Ecto neural progenitor cell (in vitro differentiated cells): ENCODE measurements at places on chromosomes 16 and 17.
A peak's percentile ranks its signal among the peaks of the same experiment; 100 is the strongest.

- DNase-seq: no peak
Observed at GRCh38 chr17:41393294-41393693, 4.1 kb downstream of the KRT31 start.

DNA sequence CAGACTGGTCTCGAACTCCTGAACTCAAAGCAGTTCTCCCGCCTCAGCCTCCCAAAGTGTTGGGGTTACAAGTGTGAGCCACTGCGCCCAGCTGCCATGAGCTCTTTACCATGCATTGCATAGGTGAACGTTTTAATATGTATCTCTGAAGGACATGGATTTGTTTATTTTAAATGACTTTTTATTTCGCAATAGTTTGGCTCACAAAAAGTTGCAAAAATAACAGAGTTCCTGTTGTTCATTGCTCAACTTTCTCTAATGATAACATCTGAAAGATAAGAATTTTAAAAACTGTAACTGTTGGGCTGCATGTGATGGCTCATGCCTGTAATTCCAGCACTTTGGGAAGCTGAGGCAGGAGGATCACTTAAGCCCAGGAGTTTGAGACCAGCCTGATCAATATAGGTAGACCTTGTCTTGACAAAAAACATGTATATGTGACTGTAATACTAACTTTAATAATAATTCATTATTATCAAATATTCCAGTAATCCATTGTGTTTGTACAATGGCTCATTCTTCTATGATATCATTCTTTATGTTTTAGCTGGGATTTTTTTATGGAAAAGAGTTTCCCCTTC lies 80.1 kb downstream of the ABCC1 start:
- no peak for DNase-seq

- DNase-seq: no peak
Observed at GRCh38 chr17:40735016-40735415, 20.1 kb downstream of the KRT25 start.

- DNase-seq: peak; percentile 50
Observed at GRCh38 chr17:45229681-45230409, 8.2 kb downstream of the FMNL1 start.

GRCh38 chr17:55931446-55931845 lies 180.6 kb downstream of the PCTP start:
- DNase-seq: no peak

DNA sequence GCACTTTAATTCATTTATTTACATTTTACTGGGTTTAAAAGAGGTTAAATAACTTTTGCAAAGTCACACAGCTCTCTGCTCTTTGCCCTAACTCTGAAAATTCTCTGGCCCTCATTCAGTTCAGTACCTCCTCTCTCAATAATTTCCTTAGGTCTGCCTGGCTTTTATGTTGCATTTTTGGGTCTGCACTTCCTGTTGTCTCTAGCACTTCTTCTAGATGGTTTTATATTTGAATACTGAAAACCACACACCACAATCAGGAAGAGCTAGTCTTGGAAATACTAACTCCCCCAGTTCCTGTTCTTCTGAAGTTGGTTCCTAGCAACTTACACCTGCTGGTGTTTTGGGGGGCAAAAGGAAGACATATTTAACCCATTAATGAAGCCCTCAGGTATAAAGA lies 577.9 kb downstream of the HS3ST4 start:
- no peak for DNase-seq

DNA sequence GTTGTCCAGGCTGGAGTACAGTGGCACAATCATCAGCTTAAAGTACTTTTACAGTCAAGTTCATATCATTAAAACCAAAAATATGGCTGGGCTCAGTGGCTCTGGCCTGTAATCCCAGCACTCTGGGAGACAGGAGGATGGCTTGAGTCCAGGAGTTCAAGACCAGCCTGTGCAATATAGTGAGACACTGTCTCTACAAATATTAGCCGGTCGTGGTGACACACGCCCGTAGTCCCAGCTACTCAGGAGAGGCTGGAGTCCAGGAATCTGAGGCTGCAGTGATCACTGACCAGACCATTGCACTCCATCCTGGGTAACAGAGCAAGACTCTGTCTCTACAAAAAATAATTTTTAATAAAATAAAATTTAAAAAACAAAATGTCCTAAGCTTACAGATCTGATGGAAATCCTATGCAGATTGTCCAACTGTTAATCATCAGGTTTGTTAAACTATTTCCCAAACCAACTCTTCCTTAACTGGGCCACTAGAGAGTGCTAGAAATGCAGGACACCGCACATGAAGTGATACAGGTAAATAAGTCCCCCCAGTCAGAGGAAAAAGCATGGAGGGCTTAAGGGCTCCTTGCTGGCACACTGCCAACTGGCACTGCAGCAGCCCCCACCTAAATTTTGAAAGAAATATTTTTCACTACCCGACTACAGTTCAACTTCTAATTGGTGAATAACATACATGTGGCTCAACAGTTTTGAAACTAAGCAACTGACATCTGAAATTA lies 2.8 kb downstream of the USP22 start:
- DNase-seq: no peak

- DNase-seq: no peak
Observed at GRCh38 chr16:56916571-56917403, 15.2 kb upstream of the HERPUD1 start.

DNA sequence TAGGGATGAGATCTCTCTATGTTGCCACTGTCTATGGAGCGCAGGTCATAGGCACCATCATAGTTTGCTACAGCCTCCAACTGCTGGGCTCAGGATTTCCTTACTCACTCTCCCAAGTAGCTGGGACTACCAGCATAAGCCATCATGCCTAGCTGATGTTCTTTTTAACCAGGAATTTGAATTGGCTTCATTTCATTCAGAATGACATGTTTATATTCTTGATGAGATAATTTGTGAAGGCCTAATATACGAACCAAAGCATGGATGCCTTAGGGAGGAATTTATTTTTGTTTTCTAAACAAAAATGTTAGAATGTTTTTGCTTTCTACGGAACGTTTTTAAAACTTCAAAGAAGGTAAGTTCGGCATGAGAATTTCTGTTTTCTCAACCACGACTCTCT lies 71.6 kb downstream of the HS3ST3B1 start:
- DNase-seq: no peak

- no peak for DNase-seq
Observed at GRCh38 chr16:22786284-22786683, 27.7 kb upstream of the HS3ST2 start.

- no peak for DNase-seq
Observed at GRCh38 chr16:73031155-73031866, 16.6 kb downstream of the ZFHX3 start.

DNA sequence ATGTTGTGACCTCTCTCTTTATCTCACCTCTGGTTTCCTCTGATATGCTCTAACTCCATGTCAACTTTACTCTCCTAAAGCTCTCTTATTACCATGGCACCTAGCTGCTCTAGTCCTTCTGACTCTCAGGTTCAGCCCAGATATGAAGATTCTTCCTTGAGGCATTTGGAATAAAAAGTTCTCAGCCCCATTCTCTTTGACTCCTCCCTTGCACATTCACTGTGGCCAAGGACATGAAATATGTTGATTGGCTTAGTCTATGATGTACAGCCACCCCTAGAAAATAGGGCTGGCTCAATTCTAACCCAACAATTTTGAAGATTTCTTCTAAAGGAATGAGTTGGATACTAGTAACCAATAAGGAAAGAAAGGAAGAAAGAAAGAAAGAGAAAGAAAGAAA lies 20.8 kb upstream of the GAS7 start:
- DNase-seq: no peak

DNA sequence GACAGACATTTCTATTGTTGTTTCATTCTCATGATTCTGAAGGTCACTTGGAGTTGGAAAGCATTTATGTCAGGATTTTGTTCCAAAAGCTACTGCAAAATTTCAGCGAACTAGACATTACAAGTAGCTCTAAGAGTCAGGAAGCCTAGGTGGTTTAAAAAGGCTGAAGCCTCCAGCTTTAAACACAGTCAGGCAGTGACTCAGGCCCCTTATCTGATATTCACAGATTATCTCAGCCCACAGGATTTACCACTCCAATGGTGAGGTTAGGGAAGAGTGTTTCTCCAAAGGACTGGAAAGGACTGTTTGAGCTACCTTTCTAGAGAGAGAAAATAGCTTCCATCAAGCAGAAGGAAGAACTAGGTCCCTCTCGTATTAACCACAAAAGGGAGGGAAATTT lies 624.4 kb upstream of the C16orf82 start:
- DNase-seq: no peak

- no peak for DNase-seq
Observed at GRCh38 chr17:63675607-63676546, 24.0 kb downstream of the LIMD2 start.

DNA sequence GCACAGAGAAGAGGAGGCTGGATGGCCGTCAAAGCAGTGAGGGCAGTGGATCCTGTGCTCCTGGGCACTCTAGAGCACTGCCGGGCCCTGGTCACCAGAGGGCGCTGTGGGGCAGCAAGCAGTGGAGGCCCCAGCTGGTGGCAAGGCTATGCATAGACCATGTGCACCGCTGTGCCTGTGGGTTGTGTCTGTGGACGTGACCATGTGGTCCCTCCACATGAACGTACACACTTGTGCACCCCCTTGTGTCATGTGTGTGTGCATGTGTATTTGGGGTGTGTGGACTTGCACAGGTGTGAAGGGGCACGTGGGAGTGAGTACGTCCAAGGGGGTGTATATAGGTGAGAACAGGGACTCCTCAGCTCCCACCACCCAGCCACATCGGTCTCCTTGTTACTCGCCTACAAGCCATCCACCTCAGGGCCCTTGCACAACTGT lies 4.4 kb upstream of the MAP2K3 start:
- peak; percentile 94 for DNase-seq

- DNase-seq: peak; percentile 63
Observed at GRCh38 chr17:43169561-43170139, 1.4 kb upstream of the NBR1 start.

DNA sequence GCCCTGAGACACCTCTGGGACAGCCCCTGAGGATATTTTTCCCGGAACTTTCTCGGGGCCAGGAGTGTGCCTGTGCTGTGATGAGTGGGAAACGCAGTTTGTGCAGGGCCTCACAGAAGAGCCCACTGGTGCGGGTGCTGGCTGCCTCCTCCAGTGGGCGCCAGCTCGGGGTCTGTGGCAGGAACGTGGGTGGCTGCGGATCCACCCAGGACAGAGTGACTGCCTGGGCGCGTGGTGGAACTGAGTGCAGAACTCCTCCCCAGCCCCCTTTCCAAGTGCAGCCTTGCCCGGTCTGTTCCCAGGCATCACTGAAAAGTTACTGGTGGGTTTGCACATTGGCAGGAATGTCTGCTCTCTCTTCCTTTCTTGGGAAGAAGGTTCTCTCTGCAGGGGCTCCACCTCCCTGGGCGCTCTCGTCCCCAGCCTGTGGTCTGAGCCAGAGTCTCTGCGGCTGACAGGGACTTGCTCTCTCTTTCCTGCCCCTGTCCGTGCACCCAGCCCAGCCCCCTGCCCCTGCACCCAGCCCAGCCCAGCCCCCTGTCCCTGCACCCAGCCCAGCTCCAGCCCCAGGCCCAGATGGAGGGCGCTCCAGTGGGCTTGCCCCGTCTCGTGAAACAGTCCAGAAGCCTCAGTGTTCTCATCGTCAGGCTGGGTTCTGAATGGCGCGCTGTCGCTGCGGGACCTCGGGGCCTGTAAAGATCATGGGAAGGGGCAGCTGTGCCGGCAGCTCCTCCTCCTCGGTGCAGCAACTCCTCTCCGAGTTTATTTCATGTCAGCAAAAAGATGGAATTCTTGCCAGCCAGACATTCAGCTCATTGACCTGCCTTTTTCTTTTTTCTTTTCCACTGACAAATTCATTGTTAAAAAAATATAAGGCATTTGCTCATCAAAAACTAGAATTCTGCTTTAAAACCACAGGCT lies 117.5 kb downstream of the BANP start:
- DNase-seq: no peak
